PC-9 (cell line): ENCODE measurements at places on chromosomes 16 and 17.

DNA sequence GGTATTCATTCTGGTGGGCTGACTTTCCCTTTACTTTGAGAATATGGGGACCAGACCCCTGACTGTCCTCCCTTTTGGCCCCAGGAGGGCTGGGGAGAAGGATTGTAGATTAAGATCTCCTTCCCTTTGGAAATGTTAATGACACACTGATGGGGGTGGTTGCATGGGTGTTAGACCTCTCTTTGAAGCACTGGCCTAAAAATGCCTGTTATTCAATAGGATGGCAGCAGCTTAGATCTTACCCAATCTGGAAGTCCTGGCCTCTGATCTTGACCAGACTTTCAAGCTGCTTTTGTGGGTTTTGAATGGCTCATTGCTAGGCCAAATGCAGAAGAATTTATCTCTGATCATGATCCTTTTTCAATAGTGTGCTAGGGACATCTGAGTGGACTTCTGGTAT lies 25.7 kb downstream of the MAP3K3 start:
- no peak for DNase-seq

DNA sequence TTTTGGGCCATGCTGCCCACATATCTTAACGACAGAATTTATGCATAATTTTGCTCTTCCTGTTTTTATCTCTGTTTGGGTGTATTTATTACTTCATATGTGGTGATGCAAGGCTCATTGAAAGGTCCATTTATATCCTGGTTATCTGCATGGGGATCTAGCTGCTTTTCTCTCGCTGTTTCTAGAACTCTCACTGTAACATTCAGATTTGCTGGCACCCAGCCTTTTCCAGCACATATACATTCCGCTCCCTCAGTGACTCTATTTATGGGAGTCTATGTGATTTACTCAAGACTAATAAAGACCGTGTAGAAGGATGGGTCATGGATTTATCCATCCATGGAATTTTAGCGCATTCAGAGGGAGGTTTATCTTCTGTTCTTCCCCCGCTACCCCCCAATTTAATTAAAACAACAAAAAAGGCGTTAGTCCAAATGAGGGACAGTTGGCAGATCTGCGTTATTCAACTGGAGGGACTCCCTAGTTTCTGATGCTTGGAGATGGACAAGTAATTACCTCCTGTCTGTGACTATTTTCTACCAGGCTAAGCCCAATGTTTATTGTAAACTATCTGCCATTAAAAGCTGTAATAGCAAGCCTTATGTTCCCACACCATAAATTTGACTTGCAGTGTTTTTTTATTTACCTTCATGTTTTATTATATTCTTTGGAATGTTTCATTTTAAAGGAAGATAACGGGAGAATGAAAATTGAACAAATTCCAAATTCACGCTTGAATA lies 19.8 kb upstream of the MARCHF10 start:
- no peak for DNase-seq

- no peak for DNase-seq
These were observed 215.6 kb upstream of the CDH5 start for GRCh38 chr16:66150698-66151482.

DNA sequence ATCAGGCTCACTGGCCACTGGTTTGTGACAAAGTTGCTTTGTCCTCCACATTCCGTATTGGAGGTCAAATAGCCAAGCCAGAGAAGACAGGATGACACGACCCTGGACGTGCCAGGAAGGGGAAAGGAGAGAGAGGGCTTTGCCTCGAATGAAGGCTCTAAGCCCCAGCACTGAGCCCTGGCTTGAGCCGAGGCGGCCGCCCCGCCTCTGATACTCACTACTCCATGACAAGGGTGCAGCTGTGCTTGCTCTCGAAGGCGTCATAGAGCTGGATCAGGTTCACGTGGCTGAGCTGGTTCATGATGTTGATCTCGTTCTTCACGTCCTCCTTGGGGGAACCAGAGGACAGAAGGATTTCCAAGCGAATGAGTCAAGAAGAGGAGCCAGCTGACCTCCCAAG lies 19.3 kb downstream of the MYLK3 start:
- DNase-seq, result no peak

DNA sequence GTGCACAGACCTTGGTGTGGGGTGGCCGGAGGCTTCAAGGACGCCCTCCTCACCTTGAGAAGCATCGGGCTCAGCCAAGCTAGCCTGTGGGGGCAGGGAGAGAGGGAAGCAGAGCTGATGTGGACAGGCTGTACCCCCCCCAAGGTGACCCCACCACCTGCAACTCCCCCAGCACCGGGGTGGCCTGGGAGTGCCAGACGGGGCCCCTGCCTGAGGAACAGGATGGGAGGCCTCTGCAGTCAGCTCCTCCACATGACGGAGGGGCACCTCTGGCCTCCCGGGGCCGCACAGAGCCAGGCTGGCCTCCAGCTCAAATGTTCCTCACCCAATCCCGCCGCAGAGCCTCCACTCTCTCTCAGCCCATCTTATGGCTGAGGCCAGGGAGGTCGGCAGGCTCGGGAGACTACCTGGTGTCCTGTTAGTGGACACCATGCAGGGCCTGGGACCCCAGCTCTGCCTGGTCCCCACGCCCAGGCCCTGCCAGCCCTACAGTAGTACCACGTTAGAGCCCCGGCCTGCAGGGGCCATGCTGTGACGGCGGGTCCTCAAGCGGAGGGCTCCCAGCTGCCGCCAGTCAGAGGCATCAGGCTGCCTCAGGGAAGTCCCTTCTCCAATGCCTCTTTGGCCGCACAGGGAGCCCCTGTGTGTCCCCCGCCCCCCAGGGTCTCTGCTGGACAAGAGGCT lies 19.4 kb upstream of the SLC38A10 start:
- DNase-seq, result no peak

DNA sequence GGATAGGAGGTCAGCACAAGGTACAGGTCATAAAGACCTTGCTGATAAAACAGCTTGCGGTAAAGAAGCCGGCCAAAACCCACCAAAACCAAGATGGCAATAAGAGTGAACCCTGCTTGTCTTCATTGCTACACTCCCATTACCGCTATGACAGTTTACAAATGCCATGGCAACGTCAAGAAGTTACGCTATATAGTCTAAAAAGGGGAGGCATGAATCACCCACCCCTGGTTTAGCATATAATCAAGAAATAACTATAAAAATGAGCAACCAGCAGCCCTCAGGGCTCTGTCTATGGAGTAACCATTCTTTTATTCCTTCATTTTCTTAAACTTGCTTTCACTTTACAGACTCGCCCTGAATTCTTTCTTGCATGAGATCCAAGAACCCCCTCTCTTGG lies 1.0 kb upstream of the HSBP1 start:
- no peak for DNase-seq

DNA sequence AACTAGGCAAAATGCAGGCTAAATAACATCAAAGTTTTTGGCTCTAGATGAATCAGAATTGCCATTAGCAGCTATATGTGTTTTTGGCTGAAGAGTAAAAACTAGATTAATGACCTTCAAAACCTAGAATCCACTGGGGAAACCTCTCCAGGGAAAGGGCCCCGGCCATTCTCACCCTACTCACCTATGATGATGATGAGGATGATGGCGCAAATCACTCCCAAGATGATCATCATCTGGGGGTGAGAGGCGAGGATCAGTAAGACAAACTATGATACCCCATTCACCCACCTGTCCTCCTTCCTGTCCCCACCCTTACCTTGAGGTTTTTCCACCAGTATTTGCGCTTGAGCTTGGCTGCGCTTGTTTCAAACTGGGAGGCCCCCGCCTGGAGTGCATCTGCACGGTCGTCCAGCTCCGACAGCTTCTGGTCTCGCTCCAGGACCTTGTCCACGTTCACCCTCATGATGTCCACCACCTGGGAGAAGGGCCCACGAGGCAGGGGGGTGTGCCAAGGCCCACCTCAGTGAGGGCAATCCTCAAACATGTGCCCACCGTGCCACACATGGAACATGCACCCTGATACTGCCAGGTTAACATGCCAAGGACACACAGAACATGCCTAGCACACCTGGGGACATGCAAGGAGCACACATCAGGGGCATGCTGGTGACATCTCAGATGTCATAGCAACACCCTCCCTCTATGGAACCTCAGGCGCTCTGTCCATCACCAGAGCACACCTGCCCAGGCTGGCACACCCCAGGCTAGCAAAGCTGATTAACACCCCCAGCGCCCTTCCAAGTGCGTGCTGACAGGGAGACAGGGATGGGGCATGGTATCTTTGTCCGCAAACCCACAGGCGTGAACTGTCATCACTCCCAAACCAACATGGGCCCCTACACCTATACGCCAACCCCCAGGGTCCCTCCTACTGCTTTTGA lies 1.2 kb downstream of the VAMP2 start:
- DNase-seq, result no peak

GRCh38 chr17:36592716-36593321 lies 1.1 kb downstream of the DHRS11 start:
- no peak for DNase-seq

GRCh38 chr16:16025214-16025968 lies 76.0 kb downstream of the ABCC1 start:
- no peak for DNase-seq

DNA sequence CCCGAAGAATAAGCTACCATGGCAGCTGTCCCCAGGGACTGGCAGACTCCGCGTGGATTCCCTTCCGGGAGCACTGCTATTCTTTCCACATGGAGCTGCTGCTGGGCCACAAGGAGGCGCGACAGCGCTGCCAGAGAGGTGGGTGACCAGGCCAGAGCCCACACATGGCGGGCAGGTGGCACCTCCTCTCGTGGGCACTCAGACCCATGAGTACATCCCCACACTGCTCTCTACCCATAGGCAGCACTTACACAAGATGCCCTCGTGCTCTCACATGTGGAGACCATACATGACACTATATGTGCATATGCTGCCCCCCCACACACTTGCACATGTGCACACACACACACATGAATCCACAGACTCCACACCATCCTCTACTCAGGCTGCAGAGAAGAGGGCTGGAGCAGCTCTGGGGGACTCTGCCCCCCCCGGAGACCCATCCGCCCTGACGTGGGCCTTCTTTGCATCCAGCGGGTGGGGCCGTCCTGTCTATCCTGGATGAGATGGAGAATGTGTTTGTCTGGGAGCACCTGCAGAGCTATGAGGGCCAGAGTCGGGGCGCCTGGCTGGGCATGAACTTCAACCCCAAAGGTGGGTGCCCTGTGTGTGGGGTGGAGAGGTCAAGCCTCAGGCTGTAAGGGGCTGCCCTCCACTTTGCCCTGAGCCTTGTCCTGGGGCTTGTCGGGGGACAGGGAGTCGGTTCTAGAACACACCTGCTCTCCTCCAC lies 62.9 kb downstream of the MRC2 start:
- DNase-seq, result no peak

GRCh38 chr17:19016297-19016696 lies 11.7 kb upstream of the FAM83G start:
- DNase-seq, result no peak

- DNase-seq, result peak; percentile 76
These were observed 30.1 kb downstream of the VAC14 start for GRCh38 chr16:70770626-70771552.

DNA sequence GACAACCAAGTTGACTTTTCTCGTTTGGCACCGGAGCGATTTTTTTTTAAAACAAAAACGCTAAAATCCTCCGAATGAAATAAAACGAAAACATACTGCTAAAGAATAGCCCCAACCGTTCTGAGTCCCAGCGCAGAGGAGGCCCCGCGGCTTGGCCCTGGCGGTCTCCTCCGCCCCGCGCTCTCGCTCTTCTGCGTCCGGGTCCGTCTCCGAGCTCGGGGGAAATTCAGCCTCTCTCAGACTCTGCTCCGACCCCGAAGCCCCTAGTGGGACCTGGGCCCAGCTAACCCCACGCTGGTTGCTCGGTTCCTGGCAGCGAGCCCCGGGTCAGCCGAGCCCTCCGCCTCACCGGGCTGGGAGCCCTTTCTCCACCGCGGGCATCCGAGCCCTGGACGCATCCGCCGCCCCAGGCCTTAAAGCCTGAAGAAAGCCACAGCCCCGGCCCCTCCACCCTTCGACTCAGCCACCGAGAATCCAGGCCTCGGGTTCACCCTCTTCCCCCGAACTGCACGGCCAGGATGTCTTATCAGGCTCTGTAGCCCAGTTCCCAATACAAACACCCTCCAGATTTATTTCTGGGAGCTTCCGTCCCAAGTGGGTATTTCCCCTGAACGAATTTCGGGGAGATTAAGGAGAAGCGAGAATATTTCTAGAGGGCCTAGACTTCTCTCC lies 1.2 kb downstream of the TBX2 start:
- DNase-seq, result no peak

- DNase-seq, result no peak
These were observed 48.8 kb upstream of the CCL1 start for GRCh38 chr17:34411646-34412421.

DNA sequence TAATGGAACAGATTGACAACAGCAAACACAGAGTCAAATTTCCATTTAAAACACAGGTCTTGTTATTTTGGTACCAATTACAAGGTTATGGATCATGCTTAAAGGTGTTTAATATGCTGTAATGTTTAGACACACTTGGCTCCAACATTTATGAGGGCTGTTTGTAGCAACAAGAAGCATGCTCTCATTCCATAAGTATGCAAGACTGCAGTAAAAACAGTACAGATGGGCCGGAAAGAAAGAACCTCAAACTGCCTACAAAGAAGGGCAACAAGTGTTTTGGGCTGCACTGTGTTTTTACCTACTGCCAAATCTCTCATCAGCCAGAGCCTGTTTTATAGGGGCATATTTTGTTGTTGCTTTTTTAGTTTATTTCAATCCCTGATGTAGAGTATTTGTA lies 100.5 kb upstream of the HS3ST3A1 start:
- no peak for DNase-seq

- no peak for DNase-seq
These were observed 10.0 kb downstream of the ZNF689 start for GRCh38 chr16:30600215-30600614.

DNA sequence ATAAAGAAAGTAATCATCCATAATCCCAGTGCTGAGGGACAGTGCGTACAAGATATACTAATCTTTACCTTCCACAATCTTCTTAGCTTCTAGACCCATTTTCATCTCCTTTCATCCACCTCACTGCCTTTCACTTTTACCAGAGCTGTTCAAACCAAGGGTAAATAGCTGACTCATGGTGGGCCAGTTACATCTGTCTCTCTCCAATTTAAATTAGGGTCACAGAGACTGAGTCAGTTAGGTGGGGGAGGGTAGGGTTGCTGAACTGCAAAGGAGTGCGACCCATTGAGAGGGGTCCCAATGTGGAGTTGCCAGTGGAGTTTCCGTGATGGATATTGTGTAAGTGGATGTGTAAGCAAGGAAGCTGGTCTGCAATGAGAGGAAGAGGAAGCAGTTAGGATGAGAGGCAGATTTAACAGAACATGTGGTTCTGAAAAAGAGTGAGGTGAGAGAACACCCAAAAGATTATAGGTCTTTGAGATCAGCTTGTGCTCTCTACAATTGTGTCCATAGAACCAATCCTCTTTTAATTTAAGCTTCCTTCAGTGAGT lies 83.5 kb downstream of the GP2 start:
- no peak for DNase-seq

GRCh38 chr17:4485676-4486646 lies 12.7 kb upstream of the SPNS2 start:
- DNase-seq, result peak; percentile 30

GRCh38 chr17:36628576-36628975 lies 27.2 kb downstream of the MRM1 start:
- DNase-seq, result no peak
